ENCODE measurements at places on chromosomes 6 and 20. TPM values are rescaled to one million over a fixed set of nuclear protein-coding genes. Genes with fewer than 3 reads are reported as not detected.

GRCh38 chr20:3646651-3647050 is 16.5 kb downstream of the GFRA4 start:
- no peak for DNase-seq

DNA sequence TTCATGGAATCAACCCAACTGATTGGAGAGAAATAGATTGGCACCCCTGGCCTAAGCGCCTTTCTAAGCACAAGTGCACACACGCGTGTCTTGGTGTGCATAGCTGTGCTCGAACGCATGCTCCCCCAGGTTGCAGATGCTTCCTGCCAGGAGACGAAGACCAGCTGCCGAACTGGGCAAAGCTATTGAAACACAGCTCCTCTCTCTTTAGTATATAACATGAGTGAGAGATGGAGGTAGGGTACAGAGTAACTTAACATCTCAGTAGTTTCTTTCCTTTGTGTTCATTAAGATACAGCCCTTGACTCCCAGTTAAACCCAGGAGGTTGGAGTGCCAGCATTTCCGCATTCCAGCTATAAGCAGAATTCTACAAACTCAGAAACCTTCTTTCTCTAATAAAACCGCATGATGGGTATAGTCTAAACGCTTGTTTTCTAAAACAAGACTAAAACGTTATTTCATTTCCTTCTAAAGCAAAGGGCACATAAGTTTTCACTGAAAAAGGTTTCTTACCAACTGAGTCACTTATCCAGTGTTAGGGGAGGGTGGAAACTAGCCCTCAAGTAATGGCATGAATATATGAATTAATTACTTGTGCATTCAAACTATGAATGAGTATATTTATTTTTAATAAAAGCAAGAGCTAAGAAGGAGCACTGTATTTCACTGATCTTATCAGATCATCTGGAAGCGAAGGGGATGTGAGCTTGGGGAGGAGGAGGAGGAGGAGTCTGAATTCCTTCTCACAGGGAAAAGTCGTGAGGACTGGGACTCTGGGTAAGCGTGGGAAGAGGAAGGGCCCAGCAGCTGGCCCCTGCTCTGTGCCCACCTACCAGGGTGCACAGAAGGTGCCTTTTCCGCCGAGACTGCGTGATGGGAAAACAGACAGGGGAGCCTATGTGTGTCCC is 179.2 kb downstream of the TMEM242 start:
- DNase-seq: no peak

GRCh38 chr6:16181439-16182297 is 52.8 kb downstream of the MYLIP start:
- no peak for DNase-seq

- no peak for DNase-seq
These were observed 81.9 kb downstream of the SIM1 start for GRCh38 chr6:100382767-100383195.

GRCh38 chr6:26022737-26023136 is 60.1 kb downstream of the TRIM38 start:
- no peak for DNase-seq

DNA sequence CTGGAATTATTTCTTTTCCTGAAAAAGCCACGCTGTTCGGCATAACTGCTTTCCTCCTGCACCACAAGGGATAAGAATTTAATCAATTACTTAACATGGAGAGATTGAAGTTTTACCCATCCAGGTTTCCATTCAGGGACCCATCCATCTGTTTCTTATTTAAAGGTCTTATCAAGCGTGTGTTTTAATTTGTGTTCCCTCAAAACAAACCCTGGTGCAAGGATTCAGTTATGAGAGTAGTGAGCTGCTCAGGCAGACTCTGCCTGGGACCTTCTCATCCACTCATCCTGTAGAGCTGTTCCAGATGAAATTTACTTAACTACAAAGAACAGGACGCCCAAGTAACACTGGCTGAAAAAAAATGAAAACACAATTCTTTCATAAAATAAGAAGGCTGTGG is 97.8 kb downstream of the BANF2 start:
- no peak for DNase-seq

DNA sequence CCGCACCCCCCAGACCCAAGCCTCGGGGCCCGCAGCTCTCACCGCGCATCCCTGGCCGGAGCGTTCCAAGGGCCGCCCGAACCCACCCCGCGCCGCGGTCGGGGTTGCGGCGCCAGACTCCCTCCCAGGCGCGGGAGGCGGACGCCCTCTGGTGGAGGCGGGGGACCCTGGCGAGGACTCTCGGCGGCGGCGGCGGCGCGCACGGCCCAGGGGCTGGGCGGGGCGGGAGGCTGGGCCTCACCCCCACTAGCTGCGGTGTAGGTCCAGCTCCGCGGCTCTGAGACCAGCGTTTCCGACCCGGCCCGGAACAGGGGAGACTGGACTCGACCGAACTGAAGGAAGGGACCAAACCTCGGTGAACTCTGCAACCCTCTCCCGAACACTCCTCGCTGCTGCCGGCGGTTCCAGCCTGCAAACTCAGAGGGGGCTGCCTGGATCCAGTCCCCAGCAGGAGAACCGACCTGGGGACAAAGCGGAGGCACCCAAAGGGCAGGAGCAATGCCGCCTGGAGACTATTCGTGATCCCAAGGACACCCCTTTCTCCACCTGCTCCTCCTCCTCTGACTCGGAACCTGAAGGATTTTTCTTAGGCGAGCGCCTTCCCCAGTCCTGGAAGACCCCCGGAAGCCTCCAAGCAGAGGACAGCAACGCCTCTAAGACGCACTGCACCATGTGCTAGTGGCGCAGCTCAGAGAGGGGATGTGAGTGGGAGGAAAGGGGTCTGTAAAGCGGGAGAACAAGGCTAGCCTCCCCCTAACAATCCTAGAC is 859 bp upstream of the TOMM6 start:
- DNase-seq: peak; percentile 95

DNA sequence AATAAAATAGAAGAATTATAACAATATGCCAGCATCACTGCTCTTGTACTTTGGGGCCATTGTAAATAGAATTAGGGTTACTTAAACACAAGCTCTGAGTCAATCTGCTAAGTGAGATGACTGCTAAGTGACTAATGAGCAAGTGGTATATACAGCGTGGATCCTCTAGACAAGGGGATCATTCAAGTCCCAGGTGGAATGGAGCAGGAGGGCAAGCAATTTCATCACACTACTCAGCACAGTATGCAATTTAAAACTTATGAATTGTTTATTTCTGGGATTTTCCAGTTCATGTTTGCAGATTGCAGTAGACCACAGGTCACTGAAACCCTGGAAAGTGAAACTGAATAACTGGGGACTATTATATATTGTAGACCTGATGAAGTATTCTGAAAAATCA is 235.3 kb downstream of the BTBD3 start:
- DNase-seq: peak; percentile 47

FAM83B gene
- not detected for total RNA-seq

LST1 gene
- 0.09 TPM for total RNA-seq

TRIM40 gene
- total RNA-seq: not detected

SMLR1 gene
- not detected for total RNA-seq

TOMM34 gene
- total RNA-seq: 87.9 TPM

SLC35B2 gene
- 86.8 TPM for total RNA-seq

EEF1A2 gene
- 6.4 TPM for total RNA-seq

All from Daoy (cell line).